ENCODE measurements at places on chromosomes 16 and 17.

DNA sequence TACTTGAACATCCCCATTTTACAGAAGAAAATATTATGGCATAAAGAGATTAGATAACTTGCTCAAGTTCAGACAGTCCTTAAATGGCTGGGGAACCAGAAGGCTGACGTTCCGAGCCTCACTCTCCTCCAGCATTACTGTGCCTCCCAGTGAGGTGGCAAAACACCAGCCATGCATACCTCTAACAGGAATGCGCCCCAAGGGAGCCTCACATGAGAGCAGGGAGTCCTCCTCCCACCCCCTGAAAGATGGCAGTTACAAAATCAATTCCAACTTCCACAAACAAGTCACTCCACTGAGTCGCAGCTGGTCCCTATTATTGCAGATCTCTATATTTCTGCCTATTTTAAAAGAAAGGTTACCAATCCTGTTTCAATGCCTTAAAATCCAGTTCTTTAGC lies 55.5 kb downstream of the ANKFY1 start:
- DNase-seq: no peak

- no peak for DNase-seq
These were observed 24.6 kb downstream of the SLC6A4 start for GRCh38 chr17:30210901-30211300.

- no peak for DNase-seq
These were observed 113.7 kb upstream of the DHX40 start for GRCh38 chr17:59451706-59452105.

GRCh38 chr16:2082171-2082982 lies 34.6 kb downstream of the TSC2 start:
- no peak for DNase-seq

GRCh38 chr17:48247038-48247437 lies 139.5 kb downstream of the SNX11 start:
- no peak for DNase-seq

DNA sequence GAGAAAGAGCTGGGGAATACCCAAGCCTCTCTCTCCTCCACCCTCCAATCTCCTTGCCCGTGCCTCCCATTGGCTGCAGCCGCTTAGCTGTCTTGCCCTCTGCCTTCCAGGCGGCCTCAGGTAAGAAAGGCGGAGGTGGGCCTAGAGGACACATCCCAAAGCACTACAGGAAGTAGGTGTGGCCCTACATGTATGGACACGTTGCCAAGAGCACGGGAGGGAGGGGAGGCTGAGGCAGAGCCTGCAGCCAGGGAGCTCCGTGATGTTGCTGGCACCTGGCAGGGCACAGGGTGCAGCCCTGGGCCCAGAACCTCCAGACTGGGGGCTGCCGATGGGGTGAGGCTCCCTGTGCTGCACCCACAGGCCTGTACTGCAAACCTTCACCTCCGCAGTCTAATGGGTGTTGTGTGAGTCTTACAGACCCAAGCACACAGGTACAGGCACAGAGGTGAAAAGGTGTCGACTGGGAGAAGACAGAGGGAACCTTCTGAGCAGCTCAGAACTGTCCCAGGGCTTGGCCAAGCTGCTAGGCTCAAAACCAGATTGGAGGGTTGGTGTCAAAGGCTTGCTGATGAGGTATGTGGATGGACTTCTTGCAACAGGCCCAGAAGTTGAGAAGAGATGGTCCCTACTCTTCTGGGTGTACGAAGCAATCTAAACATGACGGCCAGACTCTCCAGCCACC lies 23.5 kb upstream of the FOXK2 start:
- DNase-seq: no peak

DNA sequence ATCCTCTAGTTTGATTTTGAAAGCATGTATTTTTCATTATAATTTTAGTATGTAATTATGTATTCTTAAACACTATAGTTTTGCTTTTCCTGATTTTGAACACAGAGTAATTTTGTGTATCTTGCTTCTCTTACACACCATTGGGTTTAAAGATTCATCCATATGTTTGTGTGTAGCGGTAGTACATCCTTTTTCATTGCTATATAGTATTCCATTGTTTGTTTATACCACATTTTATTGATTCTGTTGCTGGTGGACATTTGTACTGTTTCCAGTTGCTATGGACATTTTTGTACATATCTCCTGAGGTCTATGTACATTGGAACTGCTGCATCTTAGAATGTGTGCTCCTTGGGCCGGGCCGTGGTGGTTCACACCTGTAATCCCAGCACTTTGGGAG lies 20.5 kb upstream of the LASP1NB start:
- DNase-seq: no peak

- DNase-seq: no peak
These were observed 44.4 kb downstream of the CLEC19A start for GRCh38 chr16:19329932-19330331.
